ENCODE measurements at places on chromosomes 7 and 10.

DNA sequence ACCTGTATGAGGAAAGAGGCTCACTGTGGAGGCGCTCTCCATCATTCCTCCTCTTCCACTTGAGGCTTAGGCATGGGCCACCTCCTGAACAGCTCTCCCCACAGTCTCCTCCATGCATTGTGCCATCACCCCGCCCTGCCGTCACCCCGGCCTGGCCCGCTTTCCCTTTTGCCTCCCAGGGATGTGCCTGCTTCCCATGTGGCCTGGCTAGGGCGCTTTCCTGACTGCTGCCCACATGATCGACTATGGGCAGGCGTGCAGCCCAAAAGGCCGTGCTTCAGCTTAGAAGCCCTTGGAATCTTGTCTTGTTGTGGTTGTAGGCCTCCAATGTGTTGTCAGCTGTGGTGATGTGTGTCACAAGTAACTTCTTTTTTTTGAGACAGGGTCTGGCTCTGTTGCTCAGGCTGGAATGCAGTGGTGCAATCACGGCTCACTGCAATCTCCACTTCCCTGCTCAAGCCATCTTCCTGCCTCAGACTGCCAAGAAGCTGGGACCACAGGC, 1.8 kb upstream of the ACTR3C start:
- no peak for DNase-seq

GRCh38 chr10:24394461-24395190, 185.7 kb downstream of the KIAA1217 start:
- no peak for DNase-seq

GRCh38 chr10:132833421-132834111, 47.6 kb upstream of the NKX6-2 start:
- no peak for DNase-seq

DNA sequence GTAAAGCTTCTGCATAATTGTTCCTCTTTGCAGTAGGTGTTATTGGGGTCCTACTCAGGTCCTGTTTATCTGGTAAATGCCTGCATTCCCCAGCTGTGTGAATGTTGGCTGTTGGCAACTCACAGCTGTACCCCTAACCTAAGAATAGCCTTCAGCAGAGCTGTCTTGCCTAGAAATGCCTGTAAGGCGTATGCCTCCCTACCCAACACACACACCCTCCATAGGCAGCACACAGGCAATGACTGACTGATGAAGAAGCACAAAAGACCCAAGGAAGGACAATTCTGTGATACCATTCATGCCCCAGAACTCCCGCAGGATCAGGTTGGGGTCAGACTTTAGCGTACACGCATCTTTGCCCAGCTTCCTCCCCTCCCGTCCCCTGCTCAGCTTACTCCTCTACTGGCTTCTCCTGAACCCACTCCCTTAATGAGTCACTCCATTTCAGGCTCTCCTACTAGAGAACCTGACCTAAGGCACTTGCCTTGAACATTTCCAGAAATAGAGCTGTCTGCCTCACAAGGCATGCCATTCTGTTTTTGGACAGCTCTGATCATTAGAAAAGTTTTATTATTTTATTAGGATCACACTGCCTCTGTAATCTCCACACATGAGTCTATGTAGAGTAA, 99.2 kb upstream of the PIK3CG start:
- DNase-seq, result no peak

GRCh38 chr10:6843481-6843881, 263.4 kb upstream of the PRKCQ start:
- DNase-seq, result no peak

All from fibroblast of skin of back (primary cell).